ENCODE measurements at places on chromosomes 2 and 18.
A peak's percentile ranks its signal among the peaks of the same experiment; 100 is the strongest.

- no peak for DNase-seq
Measured at GRCh38 chr18:26535630-26536029, 12.7 kb downstream of the KCTD1 start.

GRCh38 chr18:51757255-51757924 is 559.9 kb upstream of the MEX3C start:
- DNase-seq = no peak

DNA sequence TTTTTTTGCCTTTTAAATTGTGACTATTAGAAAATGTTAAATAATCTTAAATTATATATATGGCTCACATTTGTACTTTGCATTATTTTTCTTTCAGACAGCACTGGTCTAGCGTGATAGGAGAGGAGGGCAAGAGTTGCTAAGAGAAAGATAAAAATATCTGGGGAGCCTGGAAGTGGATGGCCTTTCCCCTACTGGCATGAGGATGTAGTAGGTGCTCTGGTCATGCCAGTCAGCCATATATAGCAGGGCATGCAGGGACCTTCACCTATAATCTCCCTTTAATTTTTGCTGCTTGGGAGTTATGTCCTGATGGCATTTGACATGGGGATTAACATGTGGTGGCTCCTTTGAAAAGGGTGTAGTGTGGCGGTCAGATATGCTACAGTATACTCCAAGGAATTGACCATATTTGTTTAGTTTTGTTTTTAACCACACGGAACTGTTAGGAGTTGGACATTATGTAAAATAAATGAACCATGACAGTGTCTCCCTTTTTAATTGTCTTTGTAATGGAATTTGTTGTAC is 144.7 kb downstream of the BABAM2 start:
- peak; percentile 12 for DNase-seq

DNA sequence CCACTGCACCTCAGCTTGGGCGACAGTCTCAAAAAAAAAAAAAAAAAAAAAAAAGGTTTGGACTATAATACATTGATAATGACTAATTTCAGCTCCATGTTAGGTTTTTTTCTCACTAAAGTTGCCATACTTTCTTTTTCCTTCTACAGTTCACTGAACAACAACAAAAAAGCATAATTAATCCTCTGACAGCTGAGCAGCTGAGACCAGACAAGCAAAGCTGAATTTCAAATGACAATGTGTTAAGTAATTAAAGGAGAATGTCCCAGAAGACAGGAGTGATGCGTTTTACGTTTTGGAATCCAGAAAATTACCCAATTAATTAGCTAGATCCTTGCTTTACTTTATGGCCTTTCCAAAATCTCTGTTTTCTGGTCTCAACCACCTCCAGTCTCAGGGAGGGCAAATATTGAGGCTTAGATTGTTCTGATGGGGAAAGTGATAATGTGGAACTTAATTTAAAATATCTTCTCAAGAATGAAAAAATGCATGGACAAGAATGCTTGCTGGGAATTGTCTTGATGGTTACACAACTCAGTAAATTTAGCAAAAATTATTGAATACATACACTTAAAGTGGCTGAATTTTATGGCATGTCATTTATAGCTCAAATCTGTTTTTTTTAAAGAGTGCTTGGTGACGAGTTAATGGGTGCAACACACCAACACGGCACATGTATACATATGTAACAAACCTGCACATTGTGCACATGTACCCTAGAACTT is 17.4 kb upstream of the RMDN2 start:
- peak; percentile 1 for DNase-seq

DNA sequence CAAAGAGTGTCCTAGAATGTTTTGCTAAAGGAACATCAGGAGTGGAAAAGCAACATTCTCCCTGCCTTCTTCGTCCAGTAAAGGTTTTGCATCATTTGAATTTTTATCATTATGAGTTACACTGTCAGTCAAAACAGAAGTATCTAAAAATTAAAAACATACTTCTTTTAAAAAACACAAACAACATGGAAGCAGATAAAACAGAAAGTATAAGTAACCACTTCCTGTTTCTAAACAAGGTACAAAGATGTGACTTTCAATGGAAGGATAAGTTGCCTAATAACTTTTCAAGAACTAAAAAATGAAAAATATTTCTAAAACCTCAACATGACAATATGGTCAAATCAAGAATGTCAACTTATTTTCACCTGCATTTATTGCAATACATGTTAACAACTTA is 158.2 kb downstream of the STK39 start:
- DNase-seq = no peak

DNA sequence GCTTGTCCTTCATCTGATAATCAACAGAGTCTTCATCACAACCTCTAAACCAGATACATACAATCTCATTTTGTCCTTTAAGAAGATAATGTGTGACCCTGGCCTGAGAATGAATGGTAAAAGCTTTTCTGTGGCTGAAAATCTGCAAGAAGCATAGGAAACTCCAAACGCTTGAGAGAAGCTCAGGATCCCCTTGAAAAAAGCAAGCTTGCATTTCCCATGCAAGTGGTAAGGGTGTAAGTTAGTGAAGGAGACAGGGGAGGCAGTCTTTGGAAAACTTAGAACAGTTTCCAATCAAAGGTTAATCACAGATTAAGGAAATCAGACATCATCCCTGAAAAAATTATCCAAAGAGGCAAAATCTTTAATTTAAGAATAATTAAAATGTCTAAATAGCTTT is 413.6 kb upstream of the SALL3 start:
- no peak for DNase-seq

GRCh38 chr2:217789736-217790181 is 213.0 kb downstream of the TNS1 start:
- no peak for DNase-seq

DNA sequence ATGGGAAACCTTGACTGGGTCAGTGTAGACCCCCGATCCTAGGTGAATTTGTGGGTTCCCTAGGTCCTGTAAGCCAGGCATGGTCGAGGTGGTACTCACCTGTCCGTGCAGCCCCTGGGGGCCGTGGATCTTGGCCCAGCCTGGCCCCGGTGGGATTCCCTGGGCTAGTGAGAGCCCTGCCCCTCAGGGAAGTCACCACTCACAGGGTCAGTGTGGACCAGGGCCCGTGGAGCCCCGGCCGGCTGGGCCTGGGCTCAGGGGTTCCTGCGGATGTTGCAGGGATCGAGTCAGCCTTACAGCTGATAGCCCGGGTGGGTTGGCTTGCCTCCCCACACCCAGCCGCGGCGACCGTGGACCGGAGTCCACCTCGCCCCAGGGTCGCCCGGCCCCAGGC is 528 bp downstream of the ATG9A start:
- peak; percentile 25 for DNase-seq

DNA sequence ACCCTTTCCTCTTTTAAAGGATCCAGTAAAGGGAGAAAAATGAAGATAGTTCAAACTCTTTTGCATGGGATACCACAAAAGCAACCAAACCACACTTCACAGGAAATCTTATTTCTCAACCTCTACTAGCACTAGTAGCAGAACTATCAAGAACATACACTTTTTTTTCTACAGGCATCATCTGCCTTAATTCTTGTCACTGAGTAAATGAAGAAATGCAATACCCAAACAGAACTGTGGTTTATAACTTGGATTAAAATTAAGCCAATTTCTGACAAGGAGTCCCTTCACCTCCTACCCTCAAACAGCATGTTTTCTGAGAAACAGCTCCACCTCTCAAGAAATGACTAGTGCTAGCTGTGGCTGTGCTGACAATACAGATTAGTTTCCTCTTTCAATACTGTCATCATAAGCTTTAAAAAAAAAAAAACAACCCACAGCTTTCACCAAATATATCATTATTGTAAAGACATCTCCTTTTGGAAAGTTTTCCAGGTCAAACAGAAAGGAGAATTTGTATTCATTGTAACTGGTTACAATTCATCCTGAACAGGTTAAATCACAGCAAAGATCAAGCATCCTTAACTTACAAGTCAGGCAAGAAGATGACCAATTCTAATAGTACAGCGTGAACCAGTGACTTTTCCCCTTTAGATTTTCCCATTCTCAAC is 44.4 kb downstream of the PTPN2 start:
- no peak for DNase-seq

GRCh38 chr2:185456517-185456916 is 282.1 kb upstream of the FSIP2 start:
- no peak for DNase-seq

GRCh38 chr2:190099890-190100697 is 37.6 kb upstream of the MSTN start:
- no peak for DNase-seq

DNA sequence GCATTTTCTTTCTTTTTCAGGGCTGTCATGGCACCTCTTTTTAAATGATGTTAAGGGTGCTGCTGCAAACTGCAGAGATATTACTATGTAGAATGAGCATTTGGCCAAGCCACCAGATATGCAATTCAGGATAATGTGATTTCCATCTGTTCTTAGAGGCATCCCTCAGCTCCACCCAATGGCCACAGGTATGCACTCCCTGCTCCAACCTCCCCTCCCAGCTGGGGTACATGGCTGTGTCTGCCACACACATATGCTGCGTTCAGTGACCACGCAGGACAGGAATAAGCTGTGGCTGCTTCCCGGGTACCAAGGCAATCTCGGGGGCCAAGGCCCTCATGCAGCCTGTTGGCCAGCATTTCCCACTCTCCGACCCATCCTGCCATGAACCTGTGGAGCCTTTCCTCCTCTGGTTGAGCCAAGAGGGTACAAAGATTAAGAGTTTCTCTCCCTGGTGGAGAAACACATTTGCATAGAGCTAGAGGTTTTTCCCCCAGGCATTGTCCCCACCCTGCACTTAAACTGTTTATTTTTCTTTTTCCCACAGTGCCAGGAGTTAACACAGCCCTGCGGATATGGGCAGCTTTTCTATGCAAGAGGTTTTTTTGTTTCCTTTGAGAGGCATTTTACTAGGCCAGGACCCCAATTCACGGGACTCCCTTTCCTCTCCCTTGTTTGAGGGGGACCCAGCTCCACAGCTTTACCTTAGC is 147.0 kb downstream of the GCA start:
- DNase-seq = no peak

- DNase-seq = no peak
Measured at GRCh38 chr2:41943159-41943558, 104.7 kb upstream of the PKDCC start.

DNA sequence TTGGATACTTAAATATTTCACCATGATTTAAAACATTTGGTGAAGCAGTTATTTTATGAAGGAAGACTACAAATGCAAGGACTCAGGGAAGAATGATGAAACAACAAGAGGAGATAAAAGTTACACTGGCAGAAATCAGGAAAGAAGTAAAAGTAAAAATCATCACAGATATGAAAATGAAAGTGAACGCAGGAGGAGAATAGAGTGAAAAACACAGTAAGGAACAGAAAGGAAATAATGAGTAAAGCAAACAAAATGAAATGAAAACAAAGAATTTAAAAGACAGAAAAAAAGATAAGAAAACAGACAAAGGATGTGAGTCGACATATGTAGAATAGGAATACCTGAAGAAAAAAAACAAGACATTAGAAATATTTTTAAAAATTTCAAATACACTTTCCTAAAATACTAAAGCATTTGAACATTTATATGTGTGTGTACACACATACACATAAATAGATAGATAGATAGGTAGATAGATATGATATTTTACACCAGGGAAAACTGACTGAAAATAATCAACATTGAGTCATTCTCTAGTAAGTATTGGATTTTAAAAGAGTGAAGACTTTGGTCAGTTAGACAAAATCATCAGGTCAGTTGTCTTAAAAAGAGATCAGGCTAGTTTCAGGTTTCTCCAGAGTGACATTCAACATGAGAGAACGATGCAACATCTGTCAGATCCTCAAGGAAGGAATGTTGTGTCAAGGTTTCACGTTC is 12.1 kb upstream of the KDSR start:
- DNase-seq = no peak

DNA sequence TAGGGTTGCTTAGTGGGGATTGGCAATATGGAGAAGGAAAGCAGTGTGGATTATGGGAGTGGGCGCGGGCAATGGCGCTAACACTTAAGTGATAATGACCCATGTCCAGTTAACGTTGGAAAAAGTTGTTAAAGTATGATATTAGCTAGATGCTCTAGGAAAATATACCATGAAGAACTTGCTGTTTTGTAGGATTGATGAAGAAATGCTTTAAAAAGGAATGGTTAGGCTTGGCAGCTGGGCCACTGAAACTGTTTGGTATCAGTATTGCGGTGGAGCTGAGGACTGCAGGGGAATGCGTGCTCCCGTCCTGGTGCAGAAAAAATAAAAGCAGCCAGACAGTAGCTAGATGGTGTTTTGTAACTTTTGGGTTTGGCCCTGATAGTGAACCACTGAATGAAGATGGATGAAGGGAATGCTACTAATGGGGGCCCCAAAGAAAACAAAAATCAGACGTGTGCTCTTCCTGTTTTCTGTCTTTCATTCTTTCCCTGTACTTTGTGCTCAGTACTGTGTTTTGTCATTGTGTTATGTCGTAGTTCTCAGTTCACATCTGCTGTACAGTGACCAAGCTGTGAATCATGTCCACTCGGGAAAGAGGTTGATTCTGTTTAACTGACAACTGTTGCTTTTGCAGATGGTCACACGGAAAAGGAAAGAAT is 999 bp downstream of the INSIG2 start:
- DNase-seq = peak; percentile 16

GRCh38 chr2:125324273-125324672 is 1299.2 kb downstream of the CNTNAP5 start:
- DNase-seq = no peak

- peak; percentile 11 for DNase-seq
Measured at GRCh38 chr2:38440655-38441054, 63.6 kb upstream of the ATL2 start.

GRCh38 chr2:159961037-159961436 is 101.4 kb downstream of the PLA2R1 start:
- peak; percentile 90 for DNase-seq

DNA sequence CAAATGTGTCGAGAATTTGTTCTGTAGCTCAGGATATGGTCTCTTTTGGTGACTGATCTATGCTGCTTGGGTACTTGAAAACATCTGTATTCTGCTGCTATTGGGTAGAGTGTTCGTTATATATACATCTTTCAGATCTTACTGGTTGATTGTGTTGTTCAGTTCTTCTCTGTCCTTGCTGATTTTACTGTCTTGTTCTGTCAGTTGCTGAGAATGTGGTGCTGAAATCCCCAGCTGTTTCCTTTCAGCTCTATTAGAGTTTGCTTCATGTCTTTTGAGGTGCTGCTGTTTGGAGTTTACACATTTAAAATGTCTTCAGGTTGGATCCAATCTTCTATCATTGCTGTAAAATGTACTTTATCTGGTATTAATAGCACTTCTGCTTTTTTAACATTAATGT is 12.9 kb downstream of the BCL2L11 start:
- DNase-seq = no peak

GRCh38 chr2:109447251-109447661 is 166.5 kb downstream of the SEPTIN10 start:
- DNase-seq = no peak

DNA sequence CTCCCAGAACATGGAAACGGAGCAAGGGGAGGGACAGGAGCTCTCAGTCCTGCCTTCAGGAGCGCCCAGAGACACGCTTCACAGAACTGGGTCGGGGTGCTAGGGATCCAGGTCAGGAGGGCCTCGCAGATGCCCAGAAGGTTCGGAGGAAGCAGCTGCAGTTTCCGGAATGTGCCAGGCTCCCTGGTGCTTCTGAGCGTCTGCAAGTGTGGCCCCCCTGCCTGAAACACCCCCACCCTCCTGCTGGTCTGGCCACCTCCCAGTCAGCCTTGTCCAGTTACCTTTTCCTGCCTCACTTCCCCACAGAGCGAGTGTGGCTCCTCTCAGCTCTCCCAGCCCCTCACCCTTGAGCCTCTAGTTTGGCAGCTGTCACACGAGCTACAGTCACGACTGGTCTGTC is 88.3 kb upstream of the TAF1B start:
- DNase-seq = no peak
